NCI-H1417 (cell line): ENCODE measurements at places on chromosomes 16 and 17.

- DNase-seq = no peak
These were observed 116.5 kb downstream of the BANP start for GRCh38 chr16:88067530-88068411.

- DNase-seq = no peak
These were observed 276.6 kb upstream of the TNRC6C start for GRCh38 chr17:77681861-77682260.

DNA sequence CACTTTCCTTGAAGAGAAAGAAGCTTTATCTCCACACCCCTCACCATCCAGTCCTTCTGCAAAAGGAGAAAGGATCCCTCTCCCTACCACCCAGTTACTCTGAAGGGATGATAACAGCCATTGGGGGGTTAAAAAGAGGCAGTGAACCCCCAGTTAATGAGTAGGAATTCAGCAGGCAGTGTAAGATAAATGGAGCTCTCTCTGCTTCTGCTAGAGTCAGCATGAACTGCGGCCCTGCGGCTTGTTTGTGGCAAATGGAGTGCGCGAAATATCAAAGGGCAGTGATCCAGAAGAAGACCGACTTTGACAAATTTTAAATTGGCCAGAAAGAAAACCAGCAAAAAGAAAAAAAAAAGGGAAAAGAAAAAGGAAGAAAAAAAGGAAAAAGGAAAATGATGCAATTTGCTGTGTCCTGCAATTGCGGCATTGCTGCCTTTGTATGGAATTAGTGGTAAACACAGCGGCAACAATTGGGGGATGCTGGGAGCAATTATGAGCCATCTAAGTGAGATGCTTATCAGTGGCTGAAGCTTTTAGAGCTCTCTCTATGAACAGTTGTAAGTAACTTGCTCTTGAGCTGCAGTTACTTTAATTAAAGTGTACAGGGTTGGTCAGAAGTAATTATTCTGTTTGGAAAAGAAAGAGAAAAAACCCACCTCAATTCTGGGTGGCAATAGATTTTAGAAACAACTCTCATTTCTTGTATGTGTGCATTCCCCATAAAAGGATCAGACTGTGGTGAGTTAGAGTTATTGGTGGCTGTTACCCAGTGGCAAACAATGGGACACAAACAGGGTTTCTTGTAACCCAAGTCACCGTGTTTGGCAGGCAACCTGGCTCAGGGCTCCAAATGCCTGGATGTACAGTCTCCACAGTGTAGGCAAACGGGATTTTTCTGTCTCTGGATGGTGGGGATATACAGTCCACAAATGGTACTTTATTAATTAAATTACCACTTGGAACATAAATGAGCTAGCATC is 161.3 kb downstream of the AATF start:
- peak; percentile 42 for DNase-seq

DNA sequence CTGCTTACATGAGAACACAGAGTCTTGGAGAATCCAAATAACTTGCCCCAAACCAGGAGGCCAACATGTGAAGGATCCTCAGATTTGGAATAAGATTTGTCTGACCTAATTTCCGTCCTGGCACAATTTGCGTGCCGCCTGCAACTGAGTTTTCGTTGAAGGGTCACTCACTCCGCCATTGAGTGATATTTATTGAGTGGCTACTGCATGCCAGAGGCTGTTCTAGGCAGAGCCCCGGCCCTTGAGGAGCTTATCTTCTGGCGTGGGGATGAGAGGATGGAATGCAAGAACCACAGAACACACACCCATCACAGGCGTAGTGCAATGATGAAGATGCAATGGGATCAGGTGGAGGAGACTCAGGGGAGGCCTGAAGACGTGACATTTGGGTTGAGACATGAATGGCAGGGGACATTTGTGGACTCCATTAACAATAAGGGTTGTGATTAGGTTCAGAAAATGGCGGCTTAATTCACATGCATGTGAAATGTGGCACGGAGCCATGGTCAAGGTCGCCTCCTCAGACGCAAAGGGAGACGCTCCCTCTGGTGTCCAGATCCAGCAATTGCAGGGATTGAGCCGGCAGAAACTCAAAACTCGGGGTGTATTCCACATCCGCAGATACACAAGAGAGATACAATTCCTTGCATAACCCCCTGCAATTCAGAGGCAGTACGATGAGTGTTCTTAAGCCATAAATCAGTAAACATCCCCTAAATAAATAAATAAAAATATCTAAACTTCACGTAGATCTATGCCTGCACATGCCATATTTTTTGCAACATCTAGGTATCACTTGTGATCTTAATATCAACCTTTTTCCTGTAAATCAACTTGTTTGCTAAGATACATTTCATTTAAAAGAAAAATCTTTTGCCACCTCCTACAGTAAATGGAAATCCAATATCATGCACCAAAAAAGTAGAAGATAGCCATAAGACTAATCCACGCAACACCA is 57.9 kb upstream of the CACNG4 start:
- DNase-seq = peak; percentile 89

DNA sequence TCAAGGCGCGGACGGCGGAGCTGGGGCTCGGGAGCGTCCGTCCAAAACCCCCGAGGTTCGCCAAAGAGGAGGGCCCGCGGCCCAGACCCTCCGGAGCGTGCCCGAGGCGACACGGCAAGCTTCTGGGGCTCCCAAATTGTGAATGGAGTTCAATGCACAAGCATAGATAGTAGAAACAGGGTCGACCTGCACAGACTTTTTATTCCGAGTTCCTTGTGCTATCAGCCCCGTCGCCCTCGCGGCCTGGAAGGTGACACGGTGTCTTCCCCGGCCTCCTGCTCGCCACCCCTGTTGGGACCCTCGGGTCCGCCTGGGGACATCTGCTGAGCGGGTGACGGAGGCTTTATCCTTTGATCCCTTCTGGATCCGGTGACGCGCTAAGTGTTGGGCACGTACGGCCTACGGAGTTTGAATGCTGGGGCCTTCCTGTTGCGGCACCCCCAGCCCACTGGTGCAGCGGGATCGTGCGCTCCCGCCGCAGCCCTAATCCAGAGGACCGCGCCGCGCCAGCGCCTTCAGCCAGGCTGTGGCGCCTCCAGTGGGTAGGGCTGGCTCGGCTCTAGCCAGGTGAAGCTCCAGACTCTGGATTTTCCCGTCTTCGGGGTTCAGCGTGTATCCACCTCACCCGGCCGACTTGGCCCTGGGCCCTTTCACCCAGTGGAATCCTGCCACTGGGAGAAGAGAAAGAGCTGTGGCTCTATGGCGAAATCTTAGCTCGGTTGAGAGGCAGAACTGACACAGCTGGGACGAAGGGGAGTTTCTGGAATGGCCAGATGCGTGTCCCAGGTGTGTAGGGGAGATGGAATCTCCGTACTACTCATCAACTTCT is 17.0 kb upstream of the NTN1 start:
- DNase-seq = no peak

DNA sequence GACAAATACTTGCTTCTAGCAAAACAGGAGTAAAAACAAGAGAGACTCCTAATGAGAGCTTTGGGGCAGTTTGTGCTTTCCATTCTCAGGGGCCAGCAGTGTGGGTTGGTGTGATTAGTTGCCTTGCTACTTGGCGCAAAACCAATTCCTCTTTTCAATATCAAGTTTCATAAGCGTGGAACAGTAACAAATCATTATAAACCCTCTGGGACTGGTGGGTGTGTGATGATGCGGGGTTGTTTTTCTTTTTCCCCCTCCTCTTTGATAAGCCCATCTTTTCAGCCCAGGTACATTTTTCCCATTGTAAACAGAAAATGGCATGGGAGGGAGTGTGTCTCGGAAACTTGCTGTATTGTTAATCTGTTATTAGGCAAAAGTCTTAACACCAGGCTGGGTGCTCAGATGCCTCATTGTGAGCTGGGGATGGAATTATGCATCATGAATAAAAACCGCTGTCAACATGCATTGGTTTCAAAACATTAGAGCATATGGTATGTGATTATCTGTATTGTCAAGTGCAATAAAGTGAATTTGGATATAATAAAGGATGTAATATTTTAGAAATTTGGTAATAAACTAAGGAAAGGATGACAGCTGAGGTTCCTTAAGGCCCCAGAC is 166.4 kb downstream of the CCDC182 start:
- peak; percentile 80 for DNase-seq

DNA sequence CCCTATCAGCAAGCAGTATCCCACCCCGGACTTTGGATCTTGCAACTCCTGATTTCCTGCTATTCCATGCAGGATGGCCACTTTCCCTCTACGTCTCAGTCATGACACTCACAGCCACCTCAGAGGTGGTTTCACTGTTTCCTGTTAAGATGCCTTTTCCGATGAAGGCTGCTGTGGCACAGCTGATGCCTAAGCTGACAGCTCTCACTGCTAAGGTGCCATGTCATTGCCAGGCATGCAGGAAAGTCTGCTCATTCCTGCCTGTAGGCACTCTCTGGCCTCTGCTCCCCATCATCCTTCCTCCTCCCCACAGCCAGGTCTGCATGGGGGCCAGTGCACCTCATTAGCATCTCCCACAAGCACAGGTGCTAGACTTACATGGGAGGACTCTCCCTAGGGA is 173.0 kb downstream of the CBLN1 start:
- DNase-seq = peak; percentile 29

DNA sequence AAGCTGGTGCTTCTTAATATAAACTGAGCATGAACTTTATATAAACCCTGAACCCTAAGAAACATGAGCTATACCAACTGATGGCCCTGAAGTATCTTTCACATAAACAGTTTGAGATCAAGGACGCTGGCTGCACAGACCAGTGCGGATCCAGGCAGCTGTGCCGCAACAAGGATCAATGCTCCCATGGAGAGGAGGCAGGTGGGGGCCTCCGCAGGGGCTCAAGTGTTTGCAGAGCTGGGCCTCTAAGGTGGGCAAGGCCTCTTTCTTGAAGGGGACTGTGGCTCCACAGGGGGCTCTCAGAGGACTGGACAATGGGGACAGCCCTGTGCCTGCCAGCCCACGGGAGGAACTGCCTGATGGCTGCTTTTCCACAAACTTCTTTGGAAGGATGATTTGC is 46.0 kb downstream of the NDEL1 start:
- DNase-seq = peak; percentile 14

DNA sequence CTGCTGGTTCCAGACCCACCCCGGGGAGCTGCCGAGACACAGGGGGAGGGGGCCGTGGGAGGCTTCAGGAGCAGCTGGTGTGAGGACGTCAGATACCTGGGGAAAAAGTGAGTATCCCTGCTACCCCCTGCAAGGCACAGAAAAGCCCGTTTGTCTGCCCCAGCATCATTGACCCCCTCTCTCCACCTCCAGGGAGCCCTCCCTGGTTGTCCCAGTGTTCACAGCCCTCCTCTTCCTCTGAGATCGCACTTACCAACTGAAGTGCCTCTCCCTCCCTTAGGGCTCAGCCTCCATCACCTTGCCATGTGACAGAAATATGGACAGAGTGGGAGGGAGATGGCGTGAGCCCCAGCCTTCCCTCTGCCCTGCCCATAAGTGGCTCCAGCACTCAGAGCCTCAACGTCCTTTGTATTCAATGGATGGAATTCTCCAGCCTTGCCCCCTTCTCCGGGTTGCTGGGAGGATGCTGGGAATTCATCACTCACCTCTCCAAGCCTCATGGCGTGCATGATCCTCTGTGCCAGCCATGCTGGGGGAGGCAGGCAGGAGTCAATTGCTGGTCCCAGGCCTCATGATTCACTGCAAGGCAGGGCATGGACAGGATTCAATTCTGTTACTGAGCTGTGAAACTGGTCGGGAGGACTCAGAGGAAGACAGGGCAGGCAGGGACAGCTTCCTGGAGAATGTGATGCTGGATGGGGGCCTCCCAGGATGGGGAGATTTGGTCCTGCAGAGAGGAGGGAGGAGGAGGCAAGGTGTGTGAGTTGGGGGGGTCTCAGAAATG is 14.6 kb downstream of the SPNS3 start:
- DNase-seq = no peak

DNA sequence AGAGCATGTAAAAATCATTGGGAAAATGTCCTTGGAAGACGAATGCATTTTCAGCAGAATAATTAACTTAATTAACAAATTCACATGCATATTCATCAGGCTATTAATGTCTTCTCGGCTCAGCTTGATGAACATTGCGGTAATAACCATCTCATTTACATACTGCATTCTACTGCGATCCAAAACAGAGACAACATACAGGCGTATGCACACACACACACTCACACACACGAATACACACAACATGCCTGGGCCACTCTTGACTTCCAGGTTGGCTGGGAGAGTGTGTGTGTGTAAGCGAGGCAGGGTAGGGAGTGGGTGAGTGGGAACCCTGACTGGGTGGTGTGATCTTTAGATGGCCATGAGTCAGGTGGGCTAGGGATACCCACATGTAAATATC is 44.7 kb downstream of the NEUROD2 start:
- DNase-seq = peak; percentile 35

GRCh38 chr16:9708972-9709620 is 473.1 kb downstream of the GRIN2A start:
- no peak for DNase-seq

DNA sequence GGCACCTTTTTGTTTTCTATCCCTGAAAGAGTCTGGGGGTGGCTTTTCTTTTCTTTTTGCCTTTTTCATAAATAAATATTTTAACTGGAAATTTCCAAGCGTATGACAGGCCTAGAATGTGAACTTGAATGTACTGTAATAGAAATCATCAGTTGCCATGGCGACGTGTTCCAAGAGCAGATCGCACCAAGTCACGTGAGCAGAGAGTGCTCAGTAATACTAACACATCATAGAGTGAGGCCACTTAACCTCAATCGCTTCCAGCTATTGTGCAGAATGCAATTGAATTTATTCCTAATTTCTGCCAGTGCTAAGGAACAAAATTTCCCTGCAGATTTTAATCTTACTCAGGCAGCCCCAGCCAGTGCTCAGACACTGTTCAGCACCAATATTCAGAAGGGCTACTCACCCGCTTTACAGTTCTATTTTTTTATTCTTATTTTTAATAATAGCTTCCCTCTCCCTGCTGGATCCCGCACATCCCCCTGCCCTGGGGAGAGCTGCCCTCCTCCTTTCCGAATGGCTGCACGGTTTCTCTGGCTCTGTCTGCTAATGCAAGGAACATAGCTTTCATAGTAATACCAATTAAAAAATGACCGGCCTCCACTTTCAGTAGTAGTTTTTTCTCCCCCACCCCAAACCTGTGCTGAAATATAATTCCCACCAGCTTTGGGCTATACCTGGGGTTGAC is 26.2 kb upstream of the PMFBP1 start:
- DNase-seq = peak; percentile 52

DNA sequence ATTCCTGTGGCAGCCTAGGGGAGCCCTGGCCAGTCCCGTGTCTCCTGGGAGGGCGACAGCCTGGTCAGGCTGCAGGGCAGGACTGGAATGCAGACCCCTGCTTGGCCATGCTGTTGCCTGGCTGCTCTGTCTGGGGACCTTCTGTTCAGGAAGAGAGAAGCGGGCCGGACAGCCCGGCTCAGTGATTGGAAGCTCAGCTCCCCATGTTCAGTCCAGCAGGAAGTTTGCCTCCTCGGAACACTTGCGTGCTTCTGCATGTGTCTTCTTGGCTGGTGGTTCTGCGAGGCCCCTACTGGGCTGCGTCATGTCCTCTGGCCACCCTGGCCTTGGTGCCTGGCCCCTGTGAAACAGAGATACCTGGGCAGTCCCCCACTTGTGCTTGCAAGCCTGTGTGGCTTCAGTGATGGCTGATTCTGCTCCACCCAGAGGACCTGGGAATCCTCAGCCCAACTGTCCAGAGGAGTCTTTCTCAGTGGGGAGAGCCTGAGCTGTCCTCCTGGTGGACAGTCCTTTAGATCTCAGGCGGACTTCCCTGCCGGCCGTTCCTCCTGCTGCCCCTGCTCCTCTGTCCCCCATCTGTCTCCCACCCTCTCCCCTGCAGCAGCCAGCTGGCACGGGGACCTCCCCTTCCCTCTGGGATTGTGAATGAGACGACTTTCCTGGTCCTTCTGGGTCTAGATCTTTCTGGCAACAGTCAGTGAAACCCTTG is 279.5 kb downstream of the SEC14L1 start:
- DNase-seq = no peak

GRCh38 chr17:44067545-44067940 is 1.1 kb upstream of the LSM12 start:
- DNase-seq = no peak
